Activated T-cell treated with anti-CD3 and anti-CD28 coated beads, Interleukin-2, amount 50 U/mL, for 72 hours (primary cell): ENCODE measurements at places on chromosomes 7 and 10. TPM values are rescaled to one million over a fixed set of nuclear protein-coding genes. Genes with fewer than 3 reads are reported as not detected.

EVX1 gene
- not detected for total RNA-seq

DNA sequence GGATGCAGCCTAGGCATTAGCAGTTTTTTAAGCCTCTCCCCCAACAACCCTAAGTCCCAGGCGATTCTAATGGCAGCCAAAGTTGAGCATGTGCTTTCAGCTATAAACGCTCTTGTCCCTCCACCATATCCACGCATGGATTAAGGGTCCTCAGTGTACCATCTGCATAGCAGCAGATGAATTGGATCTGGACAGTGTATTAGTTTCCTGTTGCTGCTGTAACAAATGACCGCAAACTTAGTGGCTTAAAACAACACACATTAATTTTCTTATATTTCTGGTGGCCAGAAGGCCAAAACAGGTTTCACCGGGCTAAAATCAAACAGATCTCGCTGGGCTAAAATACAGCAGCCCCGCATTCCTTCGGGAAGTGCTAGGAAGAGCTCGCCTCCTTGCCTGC, 13.1 kb downstream of the TSPAN33 start:
- no peak for DNase-seq

DNA sequence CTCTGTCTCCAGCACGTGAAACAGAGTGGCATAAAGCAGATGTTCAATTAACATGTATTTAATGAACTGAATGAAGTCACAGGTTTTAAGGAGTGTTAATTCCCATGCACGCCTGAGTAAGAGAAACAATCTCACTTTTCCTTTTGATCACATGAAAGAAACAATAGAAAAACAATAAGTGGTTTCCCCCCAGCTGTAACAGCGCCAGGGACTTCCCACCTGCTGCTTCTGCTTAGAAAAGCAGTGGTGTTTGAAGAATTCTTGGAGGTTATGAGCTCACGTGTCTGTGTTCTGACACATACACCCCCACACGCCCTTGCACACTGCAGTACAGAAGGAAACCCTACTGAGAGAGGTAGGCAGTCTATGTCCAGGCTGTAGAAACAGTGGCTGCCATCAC, 51.3 kb upstream of the FRMD4A start:
- DNase-seq = peak; percentile 47

PARD3 gene
- total RNA-seq = 3.7 TPM

NEUROG3 gene
- total RNA-seq = 0.39 TPM

MRLN gene
- total RNA-seq = not detected

DNA sequence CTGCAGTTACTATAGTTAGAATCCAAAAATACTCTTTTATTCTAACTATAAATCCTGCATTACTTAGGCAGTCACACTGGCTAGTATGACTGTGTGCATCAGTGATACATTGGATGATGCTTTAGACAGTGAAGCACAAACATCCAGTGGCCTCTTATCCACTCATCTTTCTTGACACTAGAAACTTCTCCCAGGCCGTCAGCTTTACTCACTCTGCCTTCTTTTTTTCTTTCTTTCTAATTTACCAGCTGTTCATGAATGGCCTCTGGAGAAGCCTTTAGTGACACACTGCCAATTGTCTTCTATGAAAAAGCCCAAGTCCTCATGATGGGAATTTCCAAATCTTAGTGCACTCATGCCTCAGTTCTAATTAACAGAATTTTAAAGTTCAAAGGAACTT, 26.2 kb upstream of the C10orf90 start:
- DNase-seq = no peak

DNA sequence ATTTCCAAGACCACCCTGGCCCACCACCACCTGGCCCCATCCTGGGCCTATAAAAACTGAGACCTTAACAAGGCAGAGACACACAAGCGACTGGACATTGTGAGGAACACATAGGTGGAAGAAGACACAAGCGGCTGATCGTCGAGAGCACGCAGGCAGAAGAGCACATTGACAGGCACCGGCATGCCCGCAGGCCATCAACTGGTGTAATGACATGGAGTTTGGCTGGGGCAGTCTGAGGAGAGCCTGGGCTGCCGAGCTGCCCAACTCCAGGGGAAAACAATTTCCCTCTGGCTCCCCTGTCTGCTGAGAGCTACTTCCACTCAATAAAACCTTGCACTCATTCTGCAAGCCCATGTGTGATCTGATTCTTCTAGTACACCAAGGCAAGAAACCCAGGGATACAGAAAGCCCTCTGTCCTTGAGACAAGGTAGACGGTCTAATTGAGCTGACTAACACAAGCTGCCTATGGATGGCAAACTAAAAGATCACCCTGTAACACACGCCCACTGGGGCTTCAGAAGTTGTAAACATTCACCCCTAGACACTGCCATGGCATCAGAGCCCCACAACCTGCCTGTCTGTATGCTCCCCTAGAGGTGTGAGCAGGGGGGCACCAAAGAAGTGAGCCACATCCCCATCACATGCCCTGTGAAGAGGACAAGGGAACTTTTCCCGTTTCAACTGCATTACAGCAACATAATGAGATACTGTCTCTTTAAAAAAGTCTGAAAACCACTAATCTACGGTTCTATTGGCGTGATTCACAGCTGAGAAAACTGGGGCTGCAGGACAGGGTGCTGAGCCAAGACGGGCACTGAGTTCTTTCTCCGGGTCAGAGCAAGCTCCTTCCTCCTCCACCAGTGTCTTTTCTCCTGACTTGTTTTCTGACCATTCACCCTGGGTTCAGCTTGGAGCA, 18.5 kb upstream of the TNS3 start:
- no peak for DNase-seq

DNA sequence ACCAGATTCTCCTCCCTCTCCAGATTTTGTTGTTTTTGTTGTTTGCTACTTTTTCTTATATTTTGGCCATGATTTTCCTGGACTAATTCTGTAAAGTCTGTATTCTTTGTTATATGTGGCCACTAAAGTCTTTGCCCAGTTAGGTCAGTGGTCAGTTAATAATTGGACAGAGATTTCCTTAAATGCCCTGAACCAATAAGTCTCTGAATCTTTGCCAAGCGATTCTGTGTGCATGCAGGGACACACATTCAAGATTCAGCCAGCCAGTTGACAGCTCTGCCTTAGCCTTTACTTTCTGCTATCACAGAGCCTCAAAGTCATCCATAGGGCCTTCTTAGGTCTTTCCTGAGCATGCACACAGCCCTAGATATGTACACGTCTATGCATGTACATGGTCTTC, 11.0 kb upstream of the COL17A1 start:
- no peak for DNase-seq

NT5C3A gene
- total RNA-seq = 51.0 TPM

CLRN3 gene
- not detected for total RNA-seq

DNA sequence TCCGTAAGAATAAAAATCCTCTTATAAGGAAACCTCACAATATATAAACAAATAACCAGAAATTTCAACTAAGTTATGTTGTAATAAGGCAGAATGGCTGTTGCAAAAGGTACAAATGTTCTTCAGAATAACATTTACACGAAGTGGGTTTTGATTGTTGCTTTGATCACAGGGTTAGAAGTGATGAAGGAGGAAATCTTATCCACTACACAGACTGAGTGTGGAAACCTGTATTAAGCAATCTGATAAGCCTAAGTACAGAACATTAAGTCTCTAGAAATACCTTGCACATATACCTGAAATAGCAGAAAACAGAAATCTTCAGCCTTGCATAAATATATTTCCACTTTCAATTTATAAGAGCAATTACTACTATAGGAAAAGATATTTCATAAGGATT, 251.9 kb downstream of the ETV1 start:
- DNase-seq = no peak

- no peak for DNase-seq
Measured at GRCh38 chr10:132868995-132869394, 73.4 kb downstream of the CFAP46 start.

DNA sequence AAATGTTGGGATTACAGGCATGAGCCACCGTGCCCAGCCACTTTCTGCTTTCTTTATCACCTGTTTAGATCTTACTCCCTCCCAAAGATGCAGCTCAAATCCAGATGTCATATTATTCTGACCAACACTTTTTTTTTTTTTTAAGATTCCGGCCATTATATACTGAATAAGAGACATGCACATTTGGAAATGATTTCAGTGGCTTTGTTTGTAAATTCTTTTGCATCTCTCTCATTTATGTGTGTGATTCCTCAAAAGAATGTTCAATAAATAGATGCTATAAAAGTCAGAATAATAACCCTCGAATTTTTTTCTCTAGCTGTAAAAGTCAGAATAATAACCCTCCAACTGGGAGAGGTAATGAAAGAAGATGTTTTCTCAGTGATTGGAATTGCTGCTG, 25.4 kb downstream of the HECW1 start:
- no peak for DNase-seq

- no peak for DNase-seq
Measured at GRCh38 chr10:83617172-83617571, 522.1 kb upstream of the GHITM start.

- no peak for DNase-seq
Measured at GRCh38 chr10:71216363-71216695, 4.0 kb downstream of the UNC5B start.

GRCh38 chr10:13449296-13449695, 79.5 kb downstream of the BEND7 start:
- no peak for DNase-seq

PIK3AP1 gene
- total RNA-seq = 5.1 TPM

DNA sequence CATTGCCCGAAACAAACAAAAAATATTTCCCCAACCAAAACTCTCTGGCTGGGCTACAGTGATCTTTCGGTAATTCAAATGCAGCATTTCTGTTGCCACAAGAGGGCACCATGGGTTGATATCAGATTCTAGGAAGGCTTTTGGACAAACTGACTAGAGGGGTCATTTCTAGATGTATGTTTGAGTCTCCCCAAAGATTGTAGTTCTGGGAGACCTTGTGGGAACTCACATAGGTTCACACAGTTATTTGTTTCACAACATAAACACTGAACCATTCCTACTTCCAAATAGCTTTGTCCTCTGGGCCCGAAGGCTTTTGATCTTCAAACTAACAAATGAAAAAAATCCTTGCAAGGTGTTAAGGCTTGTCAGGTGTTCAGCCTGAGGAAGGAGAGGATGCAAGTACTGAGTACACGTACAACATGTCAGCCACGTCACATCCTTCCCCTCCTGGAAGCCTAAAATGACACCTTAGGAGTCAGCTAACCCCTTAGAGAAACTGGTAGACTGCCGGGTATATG, 37.0 kb upstream of the IL15RA start:
- DNase-seq = peak; percentile 51

FAM25A gene
- total RNA-seq = not detected

GRCh38 chr7:70829221-70830059, 302.5 kb upstream of the GALNT17 start:
- DNase-seq = peak; percentile 26

GRCh38 chr10:114115661-114116445, 58.1 kb downstream of the CCDC186 start:
- DNase-seq = no peak

PSPH gene
- 27.7 TPM for total RNA-seq

DNA sequence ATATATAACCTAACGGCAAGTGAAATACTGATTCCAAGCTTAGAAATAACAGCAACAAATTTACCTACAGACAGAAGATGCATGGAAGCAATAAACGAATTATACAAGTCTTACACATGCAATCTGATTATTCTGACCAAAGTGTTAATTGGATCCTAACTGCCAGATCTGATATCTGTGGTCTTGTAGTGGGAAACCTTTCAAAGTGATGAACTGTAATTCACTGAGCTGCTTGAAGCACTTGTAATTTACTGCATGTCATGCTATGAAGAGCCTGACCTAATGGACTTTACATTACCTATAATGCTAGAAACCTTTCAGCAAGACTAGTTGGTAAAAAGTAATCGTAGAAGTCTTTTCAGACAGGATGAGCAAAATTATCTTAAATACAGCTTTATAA, 205.6 kb downstream of the FOXP2 start:
- DNase-seq = no peak

AOAH gene
- total RNA-seq = 23.5 TPM

- peak; percentile 72 for DNase-seq
Measured at GRCh38 chr10:59808896-59809643, 55.8 kb upstream of the MRLN start.

DNA sequence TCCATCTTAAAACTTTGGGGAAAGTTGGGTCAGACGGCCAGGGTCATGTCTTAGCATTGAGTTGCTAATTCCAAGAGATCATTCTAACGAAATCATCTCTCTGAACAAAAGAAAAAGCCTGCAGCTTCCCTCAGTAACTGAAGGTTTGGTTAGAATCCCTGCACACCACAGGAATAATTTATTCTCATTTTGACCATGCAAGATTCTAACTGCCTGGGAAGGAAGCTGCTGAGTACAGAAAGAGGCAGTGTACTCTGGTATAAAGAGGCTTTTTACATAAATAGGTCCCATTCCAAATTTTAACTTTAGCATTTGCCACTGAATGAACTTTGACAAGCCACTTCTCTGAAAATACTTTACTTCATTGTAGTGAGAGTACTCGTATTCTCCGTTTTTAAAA, 76.9 kb upstream of the RSBN1L start:
- DNase-seq = no peak

- DNase-seq = no peak
Measured at GRCh38 chr7:23377134-23377533, 78.0 kb downstream of the MALSU1 start.

SPDYE16 gene
- total RNA-seq = not detected

DNA sequence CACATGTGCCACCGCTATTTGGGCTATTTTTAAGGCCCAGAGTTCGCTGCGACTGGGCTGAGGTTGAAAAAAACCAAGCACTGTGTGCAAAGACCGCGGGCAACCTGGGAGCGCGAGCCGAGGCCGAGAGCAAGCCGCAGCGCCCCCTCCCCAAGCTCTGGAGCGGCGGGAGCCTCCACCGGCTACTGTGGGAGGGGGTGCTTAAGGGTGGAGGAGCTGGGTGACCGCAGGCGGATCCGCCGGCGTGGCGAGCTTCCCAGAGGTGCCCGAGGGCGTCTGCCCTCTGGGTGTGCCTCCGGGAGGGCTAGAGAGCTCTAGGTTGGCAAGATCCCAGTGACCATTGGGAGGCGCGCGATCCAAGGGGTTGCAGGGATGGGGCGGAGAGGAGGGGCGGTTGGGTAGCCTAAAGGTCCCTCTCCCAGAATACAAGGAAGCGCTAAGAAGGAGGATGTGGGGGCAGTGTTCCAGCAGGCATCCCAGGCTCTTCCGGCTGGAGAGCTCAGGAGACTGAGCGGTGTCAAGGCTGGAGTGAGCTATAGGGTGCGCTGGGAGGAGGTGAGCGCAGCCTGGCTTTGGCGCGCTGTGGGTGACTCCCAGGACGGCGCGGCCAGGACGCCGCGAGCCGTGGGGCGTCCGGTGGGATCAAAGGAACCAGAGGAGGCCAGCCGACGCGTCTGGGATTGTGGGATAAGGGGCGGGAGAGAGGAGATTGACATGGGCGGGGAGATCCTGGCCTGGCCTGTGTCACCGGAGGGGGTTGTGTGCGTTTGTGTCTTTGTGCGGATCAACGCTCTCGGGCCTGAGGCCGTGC, 8.0 kb downstream of the DLX5 start:
- no peak for DNase-seq

GPER1 gene
- 0.24 TPM for total RNA-seq

- DNase-seq = peak; percentile 5
Measured at GRCh38 chr7:70710011-70710480, 421.9 kb upstream of the GALNT17 start.

DNA sequence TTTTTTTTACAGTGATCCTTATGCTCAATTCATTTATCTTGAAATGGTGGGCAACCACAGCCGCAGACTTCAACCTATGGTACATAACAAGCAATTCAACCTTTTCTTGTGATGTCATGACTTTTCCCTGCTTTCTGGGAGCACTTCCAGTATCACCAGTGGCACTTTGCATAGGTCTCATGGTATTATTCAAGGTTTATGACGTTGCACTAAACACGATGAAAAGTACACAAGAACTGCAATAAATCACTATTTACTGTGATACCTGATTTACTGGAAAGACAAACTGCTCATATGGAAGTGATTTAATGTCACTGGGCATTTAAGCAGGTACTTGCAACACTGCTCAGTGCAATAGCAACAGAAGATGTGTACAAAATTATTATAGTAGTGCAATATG, 251.7 kb upstream of the CXCL12 start:
- no peak for DNase-seq

TYW1 gene
- 21.8 TPM for total RNA-seq
